ENCODE measurements at places on chromosomes 7 and 10.

DNA sequence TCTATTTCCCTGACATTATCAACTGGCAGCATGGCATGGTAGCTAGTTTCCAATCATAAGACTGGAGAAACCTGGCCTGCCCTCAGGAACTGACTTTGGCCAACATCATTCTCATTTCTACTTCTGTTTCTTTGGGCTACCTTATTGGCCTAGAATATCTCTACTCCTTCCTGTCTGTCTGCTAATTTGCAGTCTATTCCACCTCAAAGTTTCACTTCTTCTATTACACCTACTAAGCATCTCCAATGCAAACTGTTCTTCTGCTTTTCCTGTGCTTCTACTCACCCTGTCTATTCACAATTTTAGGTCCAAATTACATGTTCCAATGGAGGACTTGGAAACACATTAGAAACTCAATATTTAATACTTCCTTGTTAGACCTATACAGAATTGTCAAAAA lies 65.6 kb downstream of the ZNF503 start:
- no peak for DNase-seq

DNA sequence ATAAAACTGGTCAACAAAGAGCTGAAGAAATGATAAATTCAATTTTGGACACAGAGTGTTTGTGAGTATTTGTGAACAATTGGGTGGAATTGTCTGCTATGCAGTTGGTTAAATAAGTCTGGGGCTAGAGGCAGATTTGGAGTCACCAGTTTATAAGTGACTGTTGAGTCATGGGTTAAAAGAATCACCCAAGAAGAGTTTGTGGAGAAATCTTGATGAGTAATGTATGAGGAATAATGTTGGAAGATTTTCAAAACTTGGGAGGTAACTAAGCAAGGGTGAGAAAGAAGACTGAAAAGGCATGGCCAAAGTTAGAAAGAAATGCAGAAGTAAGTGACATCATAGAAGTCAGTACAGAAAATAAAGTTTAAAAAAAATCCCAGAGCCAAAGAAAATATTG lies 750.7 kb downstream of the MAGI2 start:
- no peak for DNase-seq

DNA sequence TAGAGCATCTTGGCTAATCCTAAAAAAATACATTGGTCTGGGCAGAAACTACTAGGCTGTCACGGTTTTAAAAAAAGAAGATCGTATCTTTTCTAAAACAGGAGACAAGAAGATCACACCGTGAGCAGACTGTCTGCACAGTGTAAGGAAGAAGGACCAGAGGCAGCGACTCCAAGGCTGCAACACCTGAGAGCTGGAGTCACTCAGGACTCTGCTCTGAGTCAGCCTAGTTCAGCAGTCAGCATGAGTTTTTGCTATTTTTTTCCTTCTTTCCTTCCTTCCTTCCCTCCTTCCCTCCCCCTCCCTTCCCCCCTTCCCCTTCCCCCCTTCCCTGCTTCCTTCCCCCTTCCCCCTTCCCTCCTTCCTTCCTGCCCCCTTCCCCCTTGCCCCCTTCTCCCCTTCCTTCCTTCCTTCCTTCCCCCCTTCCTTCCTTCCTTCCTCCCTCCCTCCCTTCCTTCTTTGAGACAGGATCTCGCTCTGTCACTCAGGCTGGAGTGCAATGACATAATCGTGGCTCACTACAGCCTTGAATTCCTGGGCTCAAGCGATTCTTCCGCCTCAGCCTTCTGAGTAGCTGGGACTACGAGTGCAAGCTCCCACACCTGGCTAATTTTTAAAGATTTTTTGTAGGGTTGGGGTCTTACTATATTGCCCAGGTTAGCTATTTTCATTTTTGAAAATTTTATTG lies 24.4 kb downstream of the BAG3 start:
- no peak for DNase-seq

DNA sequence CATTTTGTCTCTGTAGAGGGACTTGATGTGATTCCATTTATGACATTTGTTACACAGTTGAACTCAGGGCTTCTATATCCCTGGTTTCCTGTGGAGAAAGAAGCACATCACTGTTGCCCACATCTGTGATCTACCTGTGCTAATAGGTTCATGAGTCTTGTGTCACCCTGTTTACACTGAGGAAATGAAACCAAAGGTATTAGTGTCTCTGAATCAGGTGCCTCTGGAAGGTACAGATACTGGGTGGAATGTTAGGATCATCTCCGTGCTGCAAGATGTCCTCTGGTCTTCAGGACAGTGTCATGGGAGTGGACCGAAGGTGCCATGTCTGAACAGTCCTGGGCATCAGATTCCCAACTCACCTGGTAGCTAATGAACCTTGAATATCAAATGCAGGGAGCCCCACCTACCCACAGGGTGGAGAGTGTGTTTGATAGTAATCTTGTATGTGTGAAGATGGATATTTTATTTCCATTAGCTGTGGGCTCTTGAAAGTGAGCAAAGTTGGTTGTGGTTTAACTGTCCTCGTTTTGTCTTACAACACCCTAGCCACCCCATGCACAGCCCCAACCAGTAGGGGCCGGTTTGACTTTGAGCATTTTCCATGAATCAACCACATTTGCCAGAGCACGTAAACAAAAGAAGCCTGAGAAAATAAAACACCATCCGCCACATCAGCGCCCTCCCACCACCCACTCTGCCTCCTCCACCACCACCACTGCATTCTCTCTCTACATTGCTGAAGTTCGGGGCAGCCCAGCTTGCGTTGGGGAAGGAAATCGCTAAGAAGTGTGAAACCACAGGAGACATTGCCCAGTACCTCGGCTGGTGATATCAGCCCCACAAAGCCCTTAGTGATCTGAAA lies 40.7 kb downstream of the TARP start:
- peak; percentile 61 for DNase-seq

- DNase-seq, result no peak
Observed at GRCh38 chr7:98802088-98802780, 67.6 kb downstream of the TMEM130 start.

- no peak for DNase-seq
Observed at GRCh38 chr7:30225863-30226613, 58.4 kb upstream of the ZNRF2 start.

Measured in activated CD8-positive, alpha-beta memory T cell treated with anti-CD3 and anti-CD28 coated beads for 4 hours (primary cell).